ENCODE measurements at places on chromosomes 11 and 22. TPM values are rescaled to one million over a fixed set of nuclear protein-coding genes. Genes with fewer than 3 reads are reported as not detected.

GRCh38 chr11:131658414-131658813 lies 288.0 kb downstream of the NTM start:
- no peak for DNase-seq
- H3K27me3 ChIP-seq, result no peaks in the 10 kb centered on the region
- no peak overlapping the region for H3K27ac ChIP-seq
- no peaks in the 10 kb centered on the region for H3K36me3 ChIP-seq
- no peak overlapping the region for H3K4me3 ChIP-seq

DNA sequence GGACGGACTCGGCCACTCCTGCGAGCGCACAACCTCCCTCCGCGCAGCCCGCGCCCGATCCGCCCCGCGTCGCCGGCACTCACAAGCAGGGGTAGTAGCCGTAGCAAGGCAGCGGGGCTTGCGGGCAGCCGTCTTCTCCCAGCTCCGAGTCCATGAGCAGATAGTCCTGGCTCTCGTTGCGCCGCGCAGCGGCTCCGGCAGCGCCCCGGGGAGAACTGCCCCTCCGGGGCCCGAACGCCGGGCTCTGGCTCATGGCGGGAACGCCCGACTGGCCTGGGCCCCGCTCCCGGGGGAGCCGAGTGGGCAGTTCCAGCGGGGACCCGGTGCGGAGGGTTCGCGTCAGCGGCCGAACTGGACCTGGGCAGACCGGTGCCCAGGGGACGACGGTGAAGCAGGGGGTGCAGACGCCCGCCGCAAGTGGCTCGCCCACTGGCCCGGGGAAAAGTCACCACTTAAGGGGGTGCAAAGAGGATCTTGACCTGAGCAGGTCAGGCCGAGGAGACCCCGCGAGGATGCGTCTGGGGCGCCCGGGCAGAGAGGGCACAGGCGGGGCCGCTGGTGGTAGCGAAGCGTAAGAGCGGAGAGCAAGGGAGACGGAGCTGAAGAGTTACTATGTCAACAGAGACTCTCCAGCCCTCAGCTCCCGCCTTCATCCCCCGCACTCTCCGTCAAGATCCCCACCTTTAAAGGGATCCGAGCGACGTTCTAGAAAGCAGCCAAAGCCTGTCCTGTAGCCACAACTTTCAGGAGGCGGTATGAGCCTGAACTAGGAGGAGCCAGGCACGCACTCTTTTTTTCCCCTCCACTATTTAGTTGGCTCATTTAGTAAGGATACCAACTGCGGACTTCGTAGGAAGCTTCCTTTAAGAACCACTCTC lies at the start of gene TRPC6:
Gene TRPC6, minus strand, starts transcription at position 757 of the 878 bp plus-strand sequence. Its CDS starts 504 bp downstream, at position 253.
- H3K4me3 ChIP-seq, result peak within 1 kb of the TSS; percentile 24
- no peak within 1 kb of the TSS for H3K27ac ChIP-seq
- DNase-seq, result no peak
- H3K4me1 ChIP-seq, result no peaks in the 10 kb centered on the region

- no peak overlapping the region for H3K4me3 ChIP-seq
- H3K27me3 ChIP-seq, result no peaks in the 10 kb centered on the region
- H3K36me3 ChIP-seq, result no peaks in the 10 kb centered on the region
- no peaks in the 10 kb centered on the region for H3K4me1 ChIP-seq
- H3K27ac ChIP-seq, result no peak overlapping the region
Measured at GRCh38 chr11:20315800-20316199, 47.7 kb upstream of the HTATIP2 start.

The MMP1 gene
- total RNA-seq, result 0.09 TPM

- H3K27ac ChIP-seq, result no peak overlapping the region
- H3K4me1 ChIP-seq, result no peaks in the 10 kb centered on the region
- H3K4me3 ChIP-seq, result no peak overlapping the region
Measured at GRCh38 chr11:116642481-116642880, 130.3 kb downstream of the BUD13 start.

The MRGPRF gene
- 3.0 TPM for total RNA-seq

DNA sequence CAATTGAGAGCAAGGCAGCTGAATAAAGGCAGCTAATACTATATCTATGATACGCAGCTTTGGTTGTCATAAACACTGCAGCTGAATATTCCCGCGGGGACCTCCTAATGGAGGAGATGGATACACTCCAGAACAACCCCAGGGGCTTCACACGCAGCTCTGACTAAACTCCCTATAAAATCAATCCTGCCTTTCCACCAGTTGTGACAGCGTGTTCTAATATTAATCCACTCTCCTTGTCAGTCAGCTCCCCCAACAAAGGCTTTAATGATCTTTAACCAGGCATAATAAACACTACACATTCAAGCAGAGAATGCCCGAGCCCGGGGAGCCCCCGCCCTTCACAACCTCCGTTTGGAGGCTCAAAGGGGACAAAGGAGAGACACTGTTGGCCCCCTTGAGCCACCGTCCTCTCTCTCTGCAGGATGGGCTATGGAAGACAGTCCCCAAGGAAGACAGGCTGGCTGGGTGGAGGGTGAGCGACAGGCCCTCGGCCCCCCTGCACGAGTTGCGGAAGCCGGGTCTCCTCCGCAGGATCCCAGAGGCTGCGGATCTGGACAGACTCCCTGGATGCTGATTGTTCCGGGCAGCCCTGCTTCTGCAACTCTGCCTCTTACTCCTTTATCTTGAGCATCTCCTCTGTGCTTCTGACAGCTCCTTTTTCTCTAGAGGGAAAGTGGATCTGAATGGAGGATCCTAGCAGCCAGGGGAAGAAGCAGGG lies 565.2 kb downstream of the BUD13 start:
- no peaks in the 10 kb centered on the region for H3K36me3 ChIP-seq
- no peaks in the 10 kb centered on the region for H3K4me1 ChIP-seq
- no peak overlapping the region for H3K27ac ChIP-seq
- no peak overlapping the region for H3K4me3 ChIP-seq
- no peaks in the 10 kb centered on the region for H3K27me3 ChIP-seq

- peak; percentile 68 for DNase-seq
- peaks cover 3% of the 10 kb centered on the region for H3K4me1 ChIP-seq
- peak within 1 kb of the TSS; percentile 35 for H3K4me3 ChIP-seq
- no peaks in the 10 kb centered on the region for H3K36me3 ChIP-seq
- H3K27me3 ChIP-seq, result peaks cover 13% of the 10 kb centered on the region
Measured at GRCh38 chr11:133956650-133957633, at the start of gene IGSF9B. TSS of gene IGSF9B (minus strand) at chr11:133956968. CDS start at chr11:133956754, 214 bp downstream.

- no peaks in the 10 kb centered on the region for H3K27me3 ChIP-seq
- no peaks in the 10 kb centered on the region for H3K4me1 ChIP-seq
- no peak overlapping the region for H3K4me3 ChIP-seq
- no peak for DNase-seq
- no peak overlapping the region for H3K27ac ChIP-seq
Measured at GRCh38 chr11:7167976-7168740, 79.4 kb downstream of the RBMXL2 start.

- H3K4me1 ChIP-seq, result peaks cover 43% of the 10 kb centered on the region
- no peak overlapping the region for H3K4me3 ChIP-seq
- H3K27me3 ChIP-seq, result no peaks in the 10 kb centered on the region
Measured at GRCh38 chr11:34345991-34346480, 11.8 kb downstream of the ABTB2 start.

DNA sequence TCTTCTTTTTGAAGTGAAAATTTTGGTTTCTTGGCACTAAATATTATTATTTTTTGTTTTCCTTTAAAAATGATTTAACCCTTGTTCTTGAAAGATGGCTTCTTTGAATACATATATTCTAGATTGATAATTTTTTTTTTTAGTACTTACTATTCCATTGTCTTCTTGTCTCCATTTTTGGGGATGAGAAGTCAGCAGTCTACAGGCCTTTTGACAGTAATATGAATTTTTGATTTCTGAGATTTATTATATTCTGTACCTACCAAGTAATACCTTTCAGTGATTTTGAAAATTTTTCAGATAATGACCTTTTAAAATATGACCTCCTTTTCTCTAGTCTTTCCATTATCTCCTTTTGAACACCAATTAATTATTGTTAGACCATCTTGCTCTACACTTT lies 294.1 kb upstream of the LARGE1 start:
- H3K36me3 ChIP-seq, result no peaks in the 10 kb centered on the region
- H3K27ac ChIP-seq, result no peak overlapping the region
- no peaks in the 10 kb centered on the region for H3K4me1 ChIP-seq
- DNase-seq, result no peak

DNA sequence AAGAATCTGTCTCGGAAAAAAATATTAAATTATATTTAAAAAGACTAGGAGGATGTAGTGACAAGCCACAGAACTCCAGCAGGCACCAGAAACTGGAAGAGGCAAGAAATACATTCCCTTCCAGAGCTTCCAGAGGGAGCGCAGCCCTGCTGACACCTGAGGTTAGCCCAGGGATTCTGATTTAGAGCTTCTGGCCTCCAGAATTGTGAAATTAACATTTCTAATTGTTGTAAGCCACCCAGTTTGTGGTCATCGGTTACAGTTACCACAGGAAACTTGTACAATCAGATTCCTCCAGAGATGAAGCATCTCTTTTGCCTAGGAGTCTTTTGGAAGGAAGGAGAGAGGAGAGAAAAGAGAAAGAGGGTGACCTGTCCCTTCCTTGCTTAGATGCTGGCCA lies 6.4 kb upstream of the UBASH3B start:
- H3K27me3 ChIP-seq, result no peaks in the 10 kb centered on the region
- no peaks in the 10 kb centered on the region for H3K4me1 ChIP-seq
- H3K27ac ChIP-seq, result no peak overlapping the region
- no peak for DNase-seq

The SERHL2 gene
- 0.79 TPM for total RNA-seq

- no peaks in the 10 kb centered on the region for H3K4me1 ChIP-seq
- no peak for DNase-seq
- H3K27ac ChIP-seq, result no peak overlapping the region
- no peak overlapping the region for H3K4me3 ChIP-seq
- no peaks in the 10 kb centered on the region for H3K27me3 ChIP-seq
- H3K36me3 ChIP-seq, result no peaks in the 10 kb centered on the region
Measured at GRCh38 chr22:41813726-41814410, 13.4 kb downstream of the CCDC134 start.

DNA sequence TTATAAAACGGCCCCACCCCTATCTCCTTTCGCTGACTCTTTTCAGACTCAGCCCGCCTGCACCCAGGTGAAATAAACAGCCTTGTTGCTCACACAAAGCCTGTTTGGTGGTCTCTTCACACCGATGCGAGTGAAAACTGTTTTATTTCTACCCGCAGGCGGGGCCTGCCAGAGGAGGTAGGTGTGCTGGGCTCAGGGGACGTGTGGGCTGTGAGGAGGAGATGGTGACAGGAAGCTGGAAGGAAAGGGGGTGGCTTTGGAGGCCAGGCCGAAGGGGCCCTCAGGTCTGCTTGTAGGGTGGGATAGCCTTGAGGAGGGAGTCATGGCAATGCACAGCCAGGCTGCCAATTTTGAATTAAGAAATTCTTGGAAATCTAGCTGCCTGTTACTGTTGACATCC lies 21.3 kb upstream of the KRTAP5-7 start:
- DNase-seq, result no peak
- peaks cover 3% of the 10 kb centered on the region for H3K36me3 ChIP-seq
- H3K4me1 ChIP-seq, result no peaks in the 10 kb centered on the region
- no peak overlapping the region for H3K4me3 ChIP-seq
- no peak overlapping the region for H3K27ac ChIP-seq

The GRIK4 gene
- 0.25 TPM for total RNA-seq

GRCh38 chr11:107293677-107294344 lies 163.8 kb downstream of the CWF19L2 start:
- H3K27me3 ChIP-seq, result no peaks in the 10 kb centered on the region
- H3K4me3 ChIP-seq, result no peak overlapping the region
- H3K27ac ChIP-seq, result no peak overlapping the region
- H3K4me1 ChIP-seq, result no peaks in the 10 kb centered on the region
- H3K36me3 ChIP-seq, result no peaks in the 10 kb centered on the region
- DNase-seq, result no peak

DNA sequence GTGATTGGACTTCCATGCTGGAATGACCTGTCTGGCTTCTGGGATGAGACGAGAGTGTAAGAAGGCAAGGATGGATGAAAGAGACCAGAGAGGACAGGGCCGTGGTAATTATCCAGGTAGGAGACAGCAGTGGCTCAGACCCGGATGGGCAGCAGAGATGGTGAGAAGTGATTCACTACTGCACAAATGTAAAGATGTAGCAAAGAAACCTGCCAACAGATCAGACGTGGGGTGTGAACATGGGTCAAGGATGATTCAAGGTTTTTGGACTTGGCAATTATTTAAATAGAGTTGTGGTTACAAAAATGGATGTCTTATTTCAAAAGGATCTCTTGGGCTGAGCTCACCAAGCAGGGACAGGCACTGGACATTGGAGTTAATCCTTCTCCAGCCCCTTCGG lies 32.7 kb downstream of the RIBC2 start:
- H3K4me3 ChIP-seq, result no peak overlapping the region
- no peak for DNase-seq
- H3K4me1 ChIP-seq, result no peaks in the 10 kb centered on the region
- no peak overlapping the region for H3K27ac ChIP-seq

DNA sequence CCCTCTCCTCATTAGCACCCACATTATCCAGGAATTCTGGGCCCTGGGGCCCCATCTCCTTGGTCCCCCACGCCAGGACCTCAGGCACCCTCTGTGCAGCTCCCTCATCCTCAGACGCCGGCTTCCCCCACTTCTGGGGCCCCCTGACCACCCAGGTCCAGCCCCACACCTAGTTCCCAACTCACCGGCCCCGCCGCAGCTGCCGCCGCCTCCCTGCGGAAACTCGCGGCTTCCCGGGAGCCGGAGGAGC lies at the start of gene PCSK7:
Gene PCSK7, minus strand, starts transcription at position 232 of the 250 bp plus-strand sequence. CDS start 2,229 bp downstream, outside the sequence.
- H3K4me1 ChIP-seq, result peaks cover 22% of the 10 kb centered on the region
- H3K27me3 ChIP-seq, result no peaks in the 10 kb centered on the region
- H3K27ac ChIP-seq, result peak within 1 kb of the TSS; percentile 59
- peaks cover 21% of the 10 kb centered on the region for H3K36me3 ChIP-seq

The SLC1A2 gene
- total RNA-seq, result 6.4 TPM

- no peak overlapping the region for H3K4me3 ChIP-seq
- H3K4me1 ChIP-seq, result peaks cover 2% of the 10 kb centered on the region
- no peak overlapping the region for H3K27ac ChIP-seq
Measured at GRCh38 chr11:103085758-103086365, 6.1 kb downstream of the DCUN1D5 start.

DNA sequence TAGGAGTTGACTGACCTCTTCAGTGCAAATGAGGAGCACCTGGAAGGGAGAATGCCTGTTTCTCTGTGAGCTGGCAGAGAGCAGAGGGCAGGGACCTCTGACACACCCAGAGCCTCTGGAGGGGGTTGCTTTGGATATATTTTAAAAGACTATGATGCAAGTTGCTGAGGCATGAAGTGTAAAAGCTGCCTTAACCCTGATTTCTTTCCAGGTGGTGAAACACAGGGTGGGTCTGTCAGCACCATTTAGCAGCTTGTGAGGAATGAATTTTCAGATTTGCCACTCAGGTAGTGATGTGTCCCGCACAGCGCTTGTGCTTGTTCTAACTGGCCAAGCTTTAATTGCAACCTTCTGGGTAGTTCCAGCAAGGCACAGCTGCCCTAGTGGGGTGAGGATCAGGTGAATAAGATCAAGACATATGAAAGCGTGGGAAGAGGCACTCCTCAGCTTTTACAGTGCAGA lies 90.2 kb downstream of the SWAP70 start:
- H3K4me3 ChIP-seq, result no peak overlapping the region
- no peak for DNase-seq
- H3K36me3 ChIP-seq, result no peaks in the 10 kb centered on the region
- no peak overlapping the region for H3K27ac ChIP-seq

- peaks cover 11% of the 10 kb centered on the region for H3K4me1 ChIP-seq
Measured at GRCh38 chr11:69475141-69475865, 6.2 kb upstream of the LINC01488 start.
